Hepatic stellate cell (primary cell): ENCODE measurements at places on chromosomes 12 and 14.

DNA sequence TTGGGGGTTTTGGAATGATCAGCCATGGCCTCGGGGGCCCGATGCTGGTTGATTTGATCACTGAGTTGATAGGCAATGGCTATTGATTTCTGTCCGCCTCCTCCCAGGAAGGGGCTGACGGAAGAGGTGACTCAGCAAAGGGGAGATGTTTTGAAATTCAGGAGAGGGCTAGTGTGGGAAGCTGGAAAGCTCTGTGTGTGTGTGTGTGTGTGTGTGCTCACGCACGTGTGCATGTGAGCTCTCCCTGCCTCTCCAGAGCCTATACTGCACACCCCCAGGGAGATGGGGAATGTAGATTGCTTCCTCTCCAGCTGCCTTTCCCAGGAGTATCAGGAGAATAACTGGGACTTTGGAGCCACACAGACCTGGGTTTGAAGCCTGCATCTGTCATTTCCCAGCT, 184.9 kb upstream of the MYL2 start:
- no peak for DNase-seq

GRCh38 chr12:99130808-99131553, 485.9 kb downstream of the APAF1 start:
- DNase-seq, result no peak

GRCh38 chr12:123973552-123974341, 732 bp downstream of the ZNF664 start:
- DNase-seq, result no peak

DNA sequence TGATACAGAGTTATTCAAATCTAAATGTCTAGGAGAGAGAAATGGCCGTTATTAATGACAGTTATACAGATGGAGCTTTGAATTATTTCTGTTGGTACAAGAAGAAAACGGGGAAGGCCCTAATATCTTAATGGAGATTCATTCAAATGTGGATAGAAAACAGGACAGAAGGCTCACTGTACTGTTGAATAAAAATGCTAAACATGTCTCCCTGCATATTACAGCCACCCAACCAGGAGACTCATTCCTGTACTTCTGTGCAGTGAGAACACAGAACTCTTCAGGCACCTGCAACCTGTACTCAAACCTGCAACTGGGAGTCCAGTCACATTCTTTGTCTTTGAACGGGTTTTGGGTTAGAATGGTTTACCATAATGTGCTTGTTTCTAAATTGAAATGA, 403.2 kb downstream of the DAD1 start:
- DNase-seq, result no peak

- no peak for DNase-seq
These were observed 75.4 kb upstream of the COCH start for GRCh38 chr14:30798961-30799360.

GRCh38 chr14:32427726-32428528, 98.8 kb downstream of the AKAP6 start:
- no peak for DNase-seq

DNA sequence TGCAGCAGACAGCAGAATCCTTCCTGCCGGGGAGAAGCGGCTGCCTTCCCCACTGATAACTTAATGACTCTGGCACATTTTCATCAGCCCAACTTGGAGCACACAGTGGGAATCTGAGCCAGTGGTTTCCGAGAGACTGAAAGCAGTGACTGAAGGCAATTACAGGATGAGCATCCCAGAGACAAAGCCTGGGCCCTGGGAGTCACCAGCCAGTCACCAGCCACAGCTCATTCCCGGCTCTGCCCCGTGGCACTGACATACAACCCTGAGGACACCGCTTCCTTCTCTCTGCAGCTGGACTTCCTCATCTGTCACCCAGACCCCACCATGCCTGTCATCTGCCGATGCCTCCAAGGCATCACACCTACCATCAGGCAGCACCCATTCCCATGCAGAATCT, 192.3 kb downstream of the DPF3 start:
- DNase-seq, result no peak

- no peak for DNase-seq
These were observed 3.0 kb upstream of the NPFF start for GRCh38 chr12:53510181-53510812.
